ENCODE measurements at places on chromosomes 1 and 21. TPM values are rescaled to one million over a fixed set of nuclear protein-coding genes. Genes with fewer than 3 reads are reported as not detected.
A peak's percentile ranks its signal among the peaks of the same experiment; 100 is the strongest.

The CYP4Z1 gene
- total RNA-seq: not detected

The TRMT1L gene
- 6.9 TPM for total RNA-seq

The PCAT6 gene
- 1.7 TPM for total RNA-seq

The ZNF670 gene
- total RNA-seq: 5.9 TPM

The MIS18A gene
- total RNA-seq: 42.0 TPM

The AMY2A gene
- not detected for total RNA-seq

The DIP2A gene
- 33.6 TPM for total RNA-seq

GRCh38 chr1:18249631-18250030, 142.0 kb downstream of the IGSF21 start:
- peaks cover 12% of the 10 kb centered on the region for H3K27me3 ChIP-seq
- H3K36me3 ChIP-seq: no peaks in the 10 kb centered on the region
- no peak for DNase-seq

GRCh38 chr21:43812139-43812821, 22.9 kb downstream of the RRP1 start:
- no peak for DNase-seq
- 0 out of 2 replicates have a peak overlapping the region, but pooled peaks have one; percentile 14 for H3K4me3 ChIP-seq
- no peaks in the 10 kb centered on the region for H3K36me3 ChIP-seq
- peaks cover 19% of the 10 kb centered on the region for H3K4me1 ChIP-seq

GRCh38 chr21:43881283-43881682, 16.3 kb downstream of the AGPAT3 start:
- H3K27ac ChIP-seq: no peak overlapping the region
- peaks cover 28% of the 10 kb centered on the region for H3K4me1 ChIP-seq
- H3K27me3 ChIP-seq: no peaks in the 10 kb centered on the region
- DNase-seq: no peak

DNA sequence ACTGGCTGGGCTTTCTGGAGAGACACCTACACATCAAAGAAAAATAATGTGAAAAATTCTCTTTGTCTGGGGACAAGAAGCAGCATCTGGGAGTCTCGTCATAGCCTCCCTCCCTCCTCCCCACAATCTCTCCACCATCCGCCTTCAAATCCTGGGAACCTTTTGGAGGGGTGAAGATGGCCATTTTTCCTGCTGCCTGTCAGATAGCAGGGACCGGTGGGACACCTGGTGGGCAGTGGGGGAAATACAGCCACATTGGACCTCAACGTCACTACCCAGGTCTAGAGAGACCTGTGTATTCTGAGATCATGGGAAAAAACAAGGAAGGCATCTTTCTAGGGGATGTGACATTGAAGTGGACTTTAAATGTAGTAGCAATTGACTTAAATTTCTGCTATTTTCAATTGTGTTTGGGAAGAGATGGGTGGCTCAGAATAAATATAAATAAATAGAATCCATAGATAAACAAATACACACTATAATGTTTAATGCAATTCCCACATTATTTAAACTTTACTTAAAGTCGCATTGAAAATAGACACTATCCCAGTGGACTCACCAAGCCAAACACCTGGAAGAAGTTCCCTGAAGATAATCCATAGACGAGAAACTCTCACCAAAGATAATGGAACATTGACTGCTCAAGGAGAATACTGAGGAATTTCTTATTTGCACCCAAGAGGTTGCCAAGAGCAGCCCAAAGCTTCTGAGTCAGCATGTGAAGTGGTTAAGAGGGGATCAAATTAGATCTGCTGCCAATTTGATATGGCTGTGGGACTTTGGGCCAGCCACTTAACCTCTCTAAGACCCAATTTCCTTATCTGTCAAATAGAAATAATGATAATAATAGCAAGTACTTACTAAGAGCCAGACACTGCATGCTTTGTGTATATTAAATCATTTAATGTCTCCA, 147.6 kb upstream of the CAMK1G start:
- no peaks in the 10 kb centered on the region for H3K27me3 ChIP-seq
- H3K27ac ChIP-seq: peak overlapping the region; percentile 88
- H3K4me3 ChIP-seq: no peak overlapping the region
- peaks cover 15% of the 10 kb centered on the region for H3K36me3 ChIP-seq
- DNase-seq: peak; percentile 98

DNA sequence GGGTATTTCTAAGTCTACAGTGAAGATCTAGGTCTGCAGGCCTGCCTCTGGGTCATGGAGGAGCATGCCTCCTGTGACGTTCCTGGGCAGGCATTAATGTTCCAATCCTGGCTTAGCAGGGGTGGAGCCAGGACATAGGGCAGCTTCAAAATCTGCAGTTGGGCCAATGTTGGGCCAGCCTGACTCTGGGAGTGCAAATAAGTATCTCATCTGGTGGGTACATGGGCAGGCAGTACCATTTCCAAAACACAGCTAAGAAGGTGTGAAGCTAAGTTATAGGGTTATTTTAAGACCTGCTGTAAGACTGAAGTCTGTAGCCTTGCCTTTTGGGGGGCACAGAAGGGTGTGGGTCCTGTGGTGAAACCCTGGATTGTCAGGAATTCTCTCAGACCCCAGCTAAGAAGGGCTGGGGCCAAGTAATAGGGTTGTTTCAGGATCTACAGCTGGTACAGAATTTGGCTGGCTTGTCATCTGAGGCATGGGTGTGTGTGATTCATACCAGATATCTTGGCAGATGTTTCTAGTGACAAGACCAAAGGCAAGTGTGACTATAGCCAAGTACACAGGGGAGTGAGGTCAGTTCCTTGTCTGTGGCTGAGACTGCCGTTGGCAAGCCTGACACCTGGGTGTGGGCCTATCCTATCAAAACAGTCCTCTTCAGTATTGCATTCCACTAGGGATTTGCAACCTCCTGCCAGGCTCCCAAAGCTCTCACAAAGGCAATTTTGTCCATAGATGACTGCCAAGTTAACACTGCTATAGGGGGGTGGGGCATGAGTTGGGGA, 468.7 kb upstream of the B3GALT2 start:
- no peaks in the 10 kb centered on the region for H3K36me3 ChIP-seq
- no peaks in the 10 kb centered on the region for H3K27me3 ChIP-seq
- peaks cover 6% of the 10 kb centered on the region for H3K4me1 ChIP-seq
- H3K4me3 ChIP-seq: no peak overlapping the region

DNA sequence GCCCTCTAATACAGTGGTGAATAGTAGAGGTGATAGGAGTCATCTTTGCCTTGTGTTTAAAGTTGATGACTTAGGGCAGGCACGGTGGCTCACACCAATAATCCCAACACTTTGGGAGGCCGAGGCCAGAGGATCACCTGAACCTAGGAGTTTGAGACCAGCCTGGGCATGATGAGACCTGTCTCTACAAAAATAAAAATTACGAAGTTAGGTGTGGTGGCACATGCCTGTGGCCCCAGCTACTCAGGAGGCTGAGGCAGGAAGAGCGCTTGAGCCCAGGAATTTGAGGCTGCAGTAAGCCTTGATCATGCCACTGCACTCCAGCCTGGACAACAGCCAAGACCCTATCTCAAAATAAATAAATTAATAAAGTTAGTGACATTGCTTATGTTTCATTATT, 26.6 kb downstream of the CAPZA1 start:
- H3K27me3 ChIP-seq: no peaks in the 10 kb centered on the region
- H3K4me3 ChIP-seq: no peak overlapping the region
- no peak overlapping the region for H3K27ac ChIP-seq
- H3K4me1 ChIP-seq: no peaks in the 10 kb centered on the region
- DNase-seq: no peak

GRCh38 chr1:151905070-151905442, 4.3 kb downstream of the THEM4 start:
- peaks cover 27% of the 10 kb centered on the region for H3K36me3 ChIP-seq
- H3K4me1 ChIP-seq: peaks cover 9% of the 10 kb centered on the region
- no peak overlapping the region for H3K27ac ChIP-seq
- no peak for DNase-seq

- H3K4me3 ChIP-seq: no peak overlapping the region
- no peaks in the 10 kb centered on the region for H3K27me3 ChIP-seq
- H3K36me3 ChIP-seq: no peaks in the 10 kb centered on the region
- peaks cover 14% of the 10 kb centered on the region for H3K4me1 ChIP-seq
Observed at GRCh38 chr1:203931953-203932352, 70.6 kb downstream of the SNRPE start.

GRCh38 chr1:2783435-2784397, 17.8 kb downstream of the TTC34 start:
- no peaks in the 10 kb centered on the region for H3K36me3 ChIP-seq
- H3K4me1 ChIP-seq: no peaks in the 10 kb centered on the region
- peaks cover 37% of the 10 kb centered on the region for H3K27me3 ChIP-seq
- no peak overlapping the region for H3K27ac ChIP-seq
- no peak overlapping the region for H3K4me3 ChIP-seq

- peak overlapping the region; percentile 38 for H3K27ac ChIP-seq
- H3K4me3 ChIP-seq: no peak overlapping the region
- H3K36me3 ChIP-seq: no peaks in the 10 kb centered on the region
- no peak for DNase-seq
- H3K27me3 ChIP-seq: no peaks in the 10 kb centered on the region
Observed at GRCh38 chr21:14707511-14708020, 161.5 kb upstream of the SAMSN1 start.

DNA sequence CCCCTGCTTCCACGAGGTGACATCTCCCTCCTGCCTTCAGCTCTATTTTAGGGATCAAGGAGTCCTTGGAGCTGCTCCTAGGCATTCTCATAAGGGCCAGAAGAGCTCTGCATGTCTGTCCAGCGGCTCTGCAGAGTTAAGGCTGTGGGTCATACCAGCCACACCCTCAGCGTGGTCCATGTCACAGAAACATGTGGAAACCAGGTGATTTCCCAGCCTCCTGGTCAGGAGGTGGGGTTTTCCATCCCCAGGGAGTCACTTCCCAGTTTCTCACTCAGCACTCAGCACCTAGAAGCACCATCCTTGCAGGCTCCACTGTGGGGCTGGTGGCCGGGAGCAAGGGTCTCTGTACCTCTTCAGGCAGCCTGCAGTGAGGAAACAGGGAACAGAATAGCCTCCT, 1.4 kb upstream of the TNFRSF1B start:
- H3K27ac ChIP-seq: no peak overlapping the region
- DNase-seq: no peak
- H3K4me3 ChIP-seq: no peak overlapping the region
- H3K27me3 ChIP-seq: no peaks in the 10 kb centered on the region

GRCh38 chr21:46220847-46221246, 7.7 kb downstream of the LSS start:
- H3K27ac ChIP-seq: no peak overlapping the region
- no peak overlapping the region for H3K4me3 ChIP-seq
- no peaks in the 10 kb centered on the region for H3K36me3 ChIP-seq
- no peak for DNase-seq
- H3K4me1 ChIP-seq: no peaks in the 10 kb centered on the region

All from PC-3 (cell line).